ENCODE measurements at places on chromosomes 1 and 21.

GRCh38 chr1:212466898-212467650, 34.4 kb downstream of the NENF start:
- DNase-seq, result no peak

GRCh38 chr1:156591432-156592157, at the start of gene NAXE:
NAXE (plus strand) TSS chr1:156591776; CDS start chr1:156591805, 29 bp downstream.
- DNase-seq, result peak; percentile 72

GRCh38 chr1:30892671-30893073, 15.9 kb downstream of the SDC3 start:
- no peak for DNase-seq

- DNase-seq, result no peak
These were observed at the start of gene KRTAP21-2 for GRCh38 chr21:30747159-30747558. KRTAP21-2 (minus strand) TSS chr21:30747259; CDS start chr21:30747202, 57 bp downstream.

GRCh38 chr1:173342736-173343135, 134.4 kb upstream of the PRDX6 start:
- DNase-seq, result no peak

GRCh38 chr1:246001142-246001836, 505.8 kb downstream of the SMYD3 start:
- DNase-seq, result no peak

DNA sequence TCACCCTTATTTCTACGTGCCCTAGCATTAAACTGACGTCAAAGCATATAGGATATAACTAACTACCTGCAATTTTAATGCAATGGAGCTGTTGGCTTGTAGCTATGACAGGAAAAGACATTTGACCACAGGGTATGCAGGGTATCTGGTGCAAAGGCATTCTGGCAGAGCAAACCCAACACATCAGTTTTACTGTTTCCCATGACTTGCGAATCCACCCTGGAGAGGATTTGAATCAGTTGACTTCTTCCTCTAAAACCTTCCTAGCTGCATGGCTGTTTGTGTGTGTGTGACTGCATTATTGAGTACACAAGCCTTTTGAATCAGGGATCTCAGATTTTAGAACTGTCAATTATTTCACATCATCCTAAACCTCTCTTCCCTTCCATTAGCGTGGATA, 41.7 kb upstream of the SYT14 start:
- DNase-seq, result no peak

- peak; percentile 43 for DNase-seq
These were observed 1.1 kb upstream of the MARCKSL1 start for GRCh38 chr1:32336963-32337675.

DNA sequence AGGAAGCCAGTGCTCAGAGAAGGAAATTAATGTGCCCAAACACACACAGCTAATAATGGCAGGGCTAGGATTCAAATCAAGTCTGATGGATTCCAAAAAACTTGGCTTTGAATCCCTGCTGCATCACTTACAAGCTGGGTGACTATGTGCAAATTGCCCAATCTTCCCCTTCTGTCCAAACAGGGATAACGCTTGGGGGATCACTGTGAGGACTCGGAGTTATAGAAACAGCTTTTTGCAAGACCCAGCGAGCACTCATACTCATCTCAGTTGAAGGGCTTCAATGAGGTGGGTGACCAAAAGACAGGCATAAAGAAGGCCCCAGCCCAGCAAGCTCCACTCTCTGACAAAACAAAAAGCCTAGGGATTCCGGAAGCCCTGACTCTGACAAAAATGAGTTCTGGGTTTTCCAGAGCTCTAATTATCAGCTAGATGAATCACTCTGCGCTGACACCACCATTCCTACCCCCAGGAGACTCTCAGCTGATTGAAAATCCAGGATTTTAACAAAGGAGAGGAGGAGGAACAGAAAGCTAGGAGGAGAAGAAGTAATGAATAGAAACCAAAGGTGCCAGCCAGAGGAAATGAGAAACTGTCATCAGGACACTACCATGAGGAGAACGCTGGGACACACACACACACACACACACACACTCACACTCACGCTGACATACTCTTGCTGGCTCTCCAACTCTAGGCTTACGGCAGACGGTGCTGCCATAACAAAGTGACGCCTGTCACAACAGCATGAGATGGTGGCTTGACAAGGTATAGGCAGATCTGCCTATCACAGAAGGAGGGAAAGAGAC, 1.6 kb upstream of the STK40 start:
- no peak for DNase-seq

DNA sequence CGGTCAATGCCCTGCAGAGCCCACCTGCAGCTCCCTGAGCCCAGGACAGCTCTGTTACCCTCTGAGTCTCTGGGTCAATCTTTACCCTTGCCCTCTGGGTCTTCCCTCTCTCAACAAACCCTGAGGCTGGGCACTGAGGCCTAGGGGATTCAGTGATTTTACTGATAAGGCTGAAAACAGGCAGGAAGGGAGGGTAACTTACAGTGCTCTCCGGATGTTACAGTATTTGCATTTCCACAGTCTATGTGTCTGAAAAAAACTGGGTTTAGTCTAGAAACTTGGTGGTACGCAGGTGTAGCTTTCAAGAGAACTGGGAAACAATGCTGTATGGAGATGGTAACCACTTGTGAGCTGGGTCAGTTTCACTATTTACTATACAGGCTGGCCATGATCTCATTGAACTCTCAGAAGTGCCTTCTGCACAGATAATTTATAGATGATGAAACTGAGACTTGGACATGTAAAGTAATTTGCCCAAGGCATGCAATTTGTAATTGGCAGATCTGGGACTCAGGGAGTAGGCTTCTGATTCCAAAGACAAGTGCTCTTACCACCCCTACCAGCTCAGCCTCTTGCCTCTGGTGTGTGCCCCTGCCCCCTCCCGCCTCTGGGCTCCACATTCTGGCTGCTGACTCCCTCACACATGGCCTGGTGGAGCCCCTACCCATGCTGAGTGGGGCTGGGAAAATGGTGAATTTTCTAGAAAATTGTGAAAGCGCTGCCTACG, 48.8 kb downstream of the TENT5C start:
- no peak for DNase-seq

DNA sequence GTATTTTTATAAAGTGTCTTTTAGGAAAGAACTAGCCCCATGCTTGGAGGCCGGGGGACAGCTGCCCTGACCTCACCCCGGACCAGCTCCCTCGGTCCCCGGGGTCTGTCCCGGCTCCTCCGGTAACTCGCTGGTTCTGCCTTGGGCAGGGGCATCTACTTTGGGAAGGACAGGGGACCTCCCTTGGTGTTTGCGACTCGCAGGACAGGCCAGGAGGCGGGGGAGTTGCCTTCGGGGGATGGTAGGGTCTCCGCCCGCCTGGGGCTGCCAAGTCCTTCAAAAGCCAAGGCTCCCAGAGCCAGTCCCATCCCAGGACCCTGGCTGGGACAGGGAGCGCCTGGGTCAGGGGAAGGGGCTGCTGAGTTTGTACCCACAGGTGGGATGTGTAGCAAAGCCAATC, 157.9 kb downstream of the PEX14 start:
- DNase-seq, result no peak

GRCh38 chr21:27795418-27795817, 828.5 kb upstream of the ADAMTS5 start:
- no peak for DNase-seq

DNA sequence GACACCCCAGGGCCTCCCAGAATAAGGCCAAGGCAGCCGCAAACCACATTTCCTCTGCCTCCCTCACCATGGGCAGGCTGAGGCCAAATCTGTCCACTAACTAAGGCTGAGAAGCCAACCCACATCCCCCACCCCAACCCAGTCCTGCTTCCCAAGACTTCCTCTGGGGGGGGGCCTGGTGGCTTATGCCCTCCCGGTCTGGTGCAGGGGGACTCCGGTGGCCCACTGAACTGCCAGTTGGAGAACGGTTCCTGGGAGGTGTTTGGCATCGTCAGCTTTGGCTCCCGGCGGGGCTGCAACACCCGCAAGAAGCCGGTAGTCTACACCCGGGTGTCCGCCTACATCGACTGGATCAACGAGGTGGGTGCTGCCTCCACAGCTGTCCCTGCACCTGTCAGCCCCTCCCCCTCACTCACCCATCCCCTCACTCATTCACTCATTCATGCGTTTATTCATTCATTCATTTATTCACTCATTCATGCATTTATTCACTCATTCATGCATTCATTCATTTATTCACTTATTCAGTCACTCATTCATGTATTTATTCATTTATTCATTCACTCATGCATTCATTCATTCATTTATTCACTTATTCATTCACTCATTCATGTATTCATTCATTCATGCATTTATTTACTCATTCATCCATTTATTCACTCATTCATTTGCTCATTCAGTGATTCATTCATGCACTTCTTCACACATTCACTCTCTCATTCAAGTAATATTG, 7.3 kb downstream of the CTRC start:
- DNase-seq, result no peak

GRCh38 chr1:51327386-51327785, 3.0 kb downstream of the TTC39A start:
- DNase-seq, result no peak

GRCh38 chr1:64540265-64540791, 70.4 kb downstream of the CACHD1 start:
- no peak for DNase-seq

GRCh38 chr1:7707527-7707926, 63.6 kb upstream of the VAMP3 start:
- no peak for DNase-seq

DNA sequence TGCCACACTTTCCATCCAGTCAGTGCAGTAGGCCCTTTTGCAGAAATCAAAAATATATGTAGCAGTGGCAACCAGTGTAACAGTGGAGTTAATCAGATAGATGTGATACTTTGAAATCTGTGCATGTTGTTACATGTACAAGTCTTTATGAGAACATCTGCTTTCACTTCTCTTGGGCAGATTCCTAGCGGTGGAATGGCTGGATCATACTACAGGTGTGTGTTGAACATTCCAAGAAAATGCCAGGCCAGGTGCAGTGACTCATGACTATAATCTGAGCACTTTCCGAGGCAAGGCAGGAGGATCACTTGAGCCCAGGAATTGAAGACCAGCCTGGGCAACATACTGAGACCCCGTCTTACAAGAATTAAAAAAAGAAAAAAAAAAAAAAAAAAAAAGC, 55.3 kb downstream of the GNB1 start:
- DNase-seq, result no peak

DNA sequence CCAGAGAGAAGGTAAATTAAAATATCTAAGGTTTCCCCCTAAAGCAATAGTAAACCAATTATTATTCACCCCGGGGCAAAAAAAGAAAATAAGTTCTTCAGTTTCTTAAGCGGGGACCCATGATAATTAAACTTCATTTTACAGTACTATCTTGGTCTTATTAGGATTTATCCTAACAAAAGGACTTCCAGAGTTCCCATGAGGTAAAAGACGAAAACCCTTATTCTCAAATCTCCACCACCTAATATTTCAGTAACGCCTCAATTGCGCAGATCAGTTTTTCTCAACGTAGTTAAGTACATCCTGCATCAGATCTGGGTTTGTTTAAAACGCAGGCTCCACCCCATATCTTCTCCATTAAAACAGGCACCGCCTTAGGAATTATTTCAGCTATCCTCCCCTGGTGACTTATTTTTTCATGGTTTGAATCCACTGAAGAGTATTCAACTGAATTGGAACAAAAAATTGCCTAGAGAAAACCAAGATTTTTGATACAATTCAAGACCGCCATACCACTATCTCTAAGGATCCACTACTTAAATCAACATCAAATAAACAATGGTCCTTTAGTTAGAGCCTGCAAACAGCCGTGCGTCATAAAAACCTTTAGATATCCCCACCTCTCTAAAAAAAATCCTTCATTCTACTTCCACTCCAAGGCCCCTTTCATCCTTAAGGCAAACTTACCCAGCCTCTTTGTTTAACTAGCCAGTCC, 1.7 kb downstream of the MCL1 start:
- no peak for DNase-seq

- DNase-seq, result no peak
These were observed 50.5 kb upstream of the PPP2R5A start for GRCh38 chr1:212234431-212235395.

DNA sequence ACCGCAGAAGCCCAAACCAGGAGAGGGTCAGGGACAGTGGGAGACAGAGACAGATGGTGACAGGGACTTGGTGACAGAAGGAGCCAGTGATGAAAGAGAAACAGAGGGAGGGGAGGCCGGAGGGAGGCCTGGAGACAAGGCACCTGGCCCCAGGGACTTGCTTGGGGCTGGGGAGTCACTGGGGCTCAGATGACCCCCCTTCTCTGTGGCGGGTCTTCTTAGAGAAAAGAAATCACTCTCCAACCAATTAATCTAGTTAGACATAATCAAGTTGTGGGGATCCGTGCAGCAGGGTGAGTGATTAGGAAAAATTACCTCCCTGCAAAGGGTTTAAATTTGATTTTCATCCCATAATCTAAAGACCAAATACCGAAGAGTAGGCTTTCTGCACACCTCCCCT, 519.8 kb downstream of the PTPRU start:
- no peak for DNase-seq

DNA sequence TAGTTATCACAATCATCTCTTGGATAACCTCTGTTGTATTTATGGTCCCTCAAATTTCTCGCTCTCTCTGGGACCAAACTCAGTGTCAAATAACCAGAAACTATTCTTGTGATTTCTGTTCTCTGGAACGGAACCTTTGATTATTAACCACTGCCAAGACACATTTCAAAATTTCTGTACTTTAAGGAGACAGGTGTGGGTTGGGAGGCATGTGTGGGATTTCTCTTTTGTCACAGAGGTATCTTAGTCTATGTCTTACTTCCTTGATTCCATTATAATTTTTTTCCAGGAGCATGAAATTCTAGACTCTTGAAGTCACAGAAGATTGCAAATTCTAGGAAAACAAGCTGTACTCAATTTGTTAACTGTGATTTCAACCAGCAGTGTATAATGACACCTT, 919.0 kb upstream of the B3GALT2 start:
- no peak for DNase-seq

GRCh38 chr1:2605509-2606395, 19.2 kb downstream of the PRXL2B start:
- DNase-seq, result no peak

GRCh38 chr1:13723810-13724209, 23.8 kb downstream of the PRDM2 start:
- no peak for DNase-seq

DNA sequence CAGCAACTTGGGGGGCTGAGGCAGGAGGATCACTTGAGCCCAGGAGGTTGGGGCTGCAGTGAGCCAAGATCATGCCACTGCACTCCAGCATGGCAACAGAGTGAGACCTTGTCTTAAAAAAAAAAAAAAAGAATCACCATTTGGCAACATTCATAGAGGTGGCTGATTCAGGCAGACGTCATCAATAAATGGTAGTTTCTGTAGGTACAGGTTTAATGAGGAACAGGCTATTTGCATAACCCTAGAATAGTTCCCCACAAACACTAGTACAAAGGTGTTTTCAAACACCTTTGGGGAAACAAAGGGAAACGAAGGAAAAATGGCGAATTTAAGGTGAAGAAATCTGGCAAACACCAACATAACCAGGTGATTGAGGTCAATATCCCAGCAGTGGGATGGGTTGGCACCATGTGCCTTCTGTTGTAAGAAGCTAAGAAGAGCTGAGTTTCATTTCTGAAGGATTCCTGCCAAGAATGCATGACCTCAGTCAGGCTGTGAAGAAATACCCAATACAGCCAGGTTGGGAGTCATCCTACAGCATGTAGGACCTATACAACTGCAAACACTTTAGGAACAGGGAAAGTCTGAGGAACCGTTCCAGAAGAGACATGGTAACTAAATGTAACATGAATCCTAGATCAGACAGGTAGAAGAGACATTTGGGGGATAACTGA, 5.6 kb downstream of the LPAR3 start:
- DNase-seq, result no peak

Data from activated CD4-positive, alpha-beta T cell treated with anti-CD3 and anti-CD28 coated beads for 4 hours (primary cell).